ENCODE measurements at places on chromosomes 6 and 20.

GRCh38 chr20:36880741-36881250 lies 4.9 kb downstream of the TLDC2 start:
- DNase-seq: no peak

- no peak for DNase-seq
Measured at GRCh38 chr6:154745243-154745642, 12.0 kb downstream of the SCAF8 start.

- DNase-seq: no peak
Measured at GRCh38 chr6:68087399-68088133, 547.5 kb upstream of the ADGRB3 start.

DNA sequence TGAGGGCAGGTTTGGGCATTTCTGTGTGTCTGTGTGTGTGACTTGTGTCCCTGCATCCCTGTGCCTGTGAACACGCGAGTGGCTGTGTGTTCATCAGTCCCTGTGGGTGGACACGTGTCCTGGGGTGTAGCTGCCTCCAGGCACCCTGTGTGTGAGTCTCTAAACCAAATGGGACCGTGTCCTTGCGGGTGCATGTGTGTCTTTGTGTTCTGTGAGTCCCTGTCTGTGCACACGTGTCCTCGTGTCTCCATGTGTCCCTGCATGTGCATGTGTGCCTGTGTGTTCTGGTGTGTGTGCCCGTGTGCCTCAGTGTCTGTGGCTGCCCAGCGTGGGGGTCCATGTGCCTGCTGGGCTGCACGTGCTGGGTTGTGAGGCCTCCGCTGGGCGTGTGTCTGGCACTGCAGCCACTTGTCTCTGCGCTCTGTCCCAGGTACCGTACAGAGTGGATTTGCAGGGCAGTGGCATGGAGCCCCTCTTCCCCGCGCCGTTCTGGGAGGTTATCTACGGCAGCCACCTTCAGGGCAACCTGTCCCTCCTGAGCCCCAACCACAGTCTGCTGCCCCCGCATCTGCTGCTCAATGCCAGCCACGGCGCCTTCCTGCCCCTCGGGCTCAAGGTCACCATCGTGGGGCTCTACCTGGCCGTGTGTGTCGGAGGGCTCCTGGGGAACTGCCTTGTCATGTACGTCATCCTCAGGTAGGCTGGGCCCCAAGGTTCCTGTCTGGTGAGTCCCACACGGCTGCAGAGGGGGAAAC lies 8.2 kb upstream of the LKAAEAR1 start:
- no peak for DNase-seq

GRCh38 chr6:153231048-153231646 lies 100.1 kb upstream of the RGS17 start:
- DNase-seq: peak; percentile 51

DNA sequence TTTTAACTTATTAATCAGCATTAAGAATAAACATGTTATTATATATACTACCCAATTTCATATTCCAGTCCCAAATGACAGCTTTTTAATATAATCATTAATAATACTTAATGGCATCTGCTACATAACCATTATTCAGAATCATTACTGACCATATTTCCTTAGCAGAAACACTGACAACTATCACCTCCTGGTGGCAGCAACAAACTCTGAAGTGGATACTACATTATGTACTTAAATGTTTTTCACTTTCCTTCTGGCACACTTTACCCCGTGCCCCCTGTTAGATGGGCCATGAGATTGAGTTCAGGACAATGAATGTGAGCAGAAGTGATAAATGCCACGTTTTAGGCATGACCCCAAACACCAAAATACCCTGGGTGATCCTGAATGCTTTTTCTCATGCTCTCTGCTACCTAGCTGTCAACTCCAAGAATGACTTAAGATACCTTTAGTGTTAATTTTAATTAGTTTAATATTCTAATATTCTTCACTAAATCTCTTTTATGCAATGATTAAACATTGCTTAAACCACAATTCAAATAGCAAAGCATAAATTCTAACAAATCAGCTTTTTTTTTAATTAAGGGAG lies 77.1 kb downstream of the LMBRD1 start:
- no peak for DNase-seq
